ENCODE measurements at places on chromosomes 16 and 17. TPM values are rescaled to one million over a fixed set of nuclear protein-coding genes. Genes with fewer than 3 reads are reported as not detected.

DNA sequence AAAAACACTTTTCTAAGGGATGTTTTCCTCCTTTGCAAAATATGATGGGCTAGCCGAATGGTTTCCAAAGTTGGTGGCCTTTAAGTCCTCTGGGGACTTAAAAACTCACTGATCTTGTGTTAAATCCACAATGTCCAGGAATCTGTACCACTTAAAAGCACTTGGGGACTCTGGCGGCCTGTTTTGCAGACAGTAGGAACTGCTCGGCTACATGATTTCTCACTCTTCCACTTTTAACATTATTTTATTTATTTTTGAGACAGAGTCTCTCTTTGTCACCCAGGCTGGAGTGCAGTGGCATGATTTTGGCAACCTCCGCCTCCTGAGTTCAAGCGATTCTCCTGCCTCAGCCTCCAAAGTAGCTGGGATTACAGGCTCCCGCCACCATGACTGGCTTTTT, 9.1 kb upstream of the MSI2 start:
- DNase-seq: no peak

GRCh38 chr16:450785-451512, 25.5 kb downstream of the RAB11FIP3 start:
- DNase-seq: no peak

DNA sequence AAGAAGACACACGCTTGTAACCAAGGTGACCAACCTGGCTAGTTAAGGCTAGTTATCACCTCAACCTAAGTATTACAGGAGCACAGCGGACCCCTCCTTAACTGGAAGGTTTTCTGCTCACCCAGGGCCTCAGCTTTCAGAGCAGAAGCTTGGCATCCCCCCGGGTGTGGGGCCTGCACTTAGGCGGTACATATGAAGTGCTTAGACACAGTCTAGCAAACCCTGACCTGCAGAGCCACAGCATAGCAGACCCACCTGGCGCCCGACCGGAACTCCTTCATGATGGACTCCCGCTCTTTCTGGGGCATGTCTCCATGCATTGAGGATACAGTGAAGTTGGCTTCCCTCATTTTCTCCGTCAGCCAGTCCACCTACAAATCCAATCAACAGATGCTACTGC, 9.8 kb downstream of the EIF4A3 start:
- DNase-seq: no peak

DNA sequence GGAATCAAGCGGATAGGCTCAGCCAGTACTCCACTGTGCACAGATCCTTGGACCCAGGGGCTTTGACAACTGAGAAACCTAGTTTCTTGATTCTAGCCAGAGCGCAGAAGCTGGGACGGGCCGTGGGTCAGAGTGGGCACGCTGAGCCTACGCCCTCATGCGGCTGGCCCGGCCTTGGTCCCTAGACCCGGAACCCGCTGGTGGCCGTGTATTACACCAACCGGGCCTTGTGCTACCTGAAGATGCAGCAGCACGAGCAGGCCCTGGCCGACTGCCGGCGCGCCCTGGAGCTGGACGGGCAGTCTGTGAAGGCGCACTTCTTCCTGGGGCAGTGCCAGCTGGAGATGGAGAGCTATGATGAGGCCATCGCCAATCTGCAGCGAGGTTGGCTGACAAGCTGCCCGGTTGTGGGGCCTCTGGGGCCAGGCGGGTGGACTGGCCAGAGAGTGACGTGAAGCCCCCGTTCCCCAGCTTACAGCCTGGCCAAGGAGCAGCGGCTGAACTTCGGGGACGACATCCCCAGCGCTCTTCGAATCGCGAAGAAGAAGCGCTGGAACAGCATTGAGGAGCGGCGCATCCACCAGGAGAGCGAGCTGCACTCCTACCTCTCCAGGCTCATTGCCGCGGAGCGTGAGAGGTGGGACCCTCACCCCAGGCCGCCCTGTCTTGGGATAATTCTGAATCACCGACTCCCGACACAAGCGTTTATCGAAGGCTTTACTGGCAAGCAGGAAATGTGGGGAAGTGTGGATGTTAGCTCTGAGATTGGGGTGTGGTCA, 946 bp downstream of the STUB1 start:
- no peak for DNase-seq

SLC2A4 gene
- total RNA-seq: 4.2 TPM

- no peak for DNase-seq
Measured at GRCh38 chr17:14270508-14270907, 30.4 kb upstream of the HS3ST3B1 start.

CDC42EP4 gene
- 76.9 TPM for total RNA-seq

KRTAP1-1 gene
- not detected for total RNA-seq

MT1E gene
- 258 TPM for total RNA-seq

DNA sequence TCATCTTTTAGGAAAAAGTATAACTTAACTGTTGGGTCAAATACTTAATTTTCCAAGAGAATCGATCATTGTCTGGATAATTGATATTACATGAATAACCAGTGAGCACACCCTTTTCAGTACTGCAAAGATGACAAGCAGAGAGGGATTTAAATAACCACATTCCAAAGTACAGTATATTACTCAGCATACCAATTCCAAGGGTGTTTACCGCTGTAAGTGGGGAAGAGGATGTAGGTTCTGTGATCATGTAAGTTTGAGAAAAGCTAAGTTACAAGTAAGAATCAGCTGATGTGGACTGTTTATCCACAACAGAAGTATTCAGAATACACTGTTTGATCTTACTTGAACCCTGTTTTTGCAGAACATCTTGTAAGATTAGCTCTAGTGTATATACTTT, 6.1 kb downstream of the GDE1 start:
- DNase-seq: no peak

DNA sequence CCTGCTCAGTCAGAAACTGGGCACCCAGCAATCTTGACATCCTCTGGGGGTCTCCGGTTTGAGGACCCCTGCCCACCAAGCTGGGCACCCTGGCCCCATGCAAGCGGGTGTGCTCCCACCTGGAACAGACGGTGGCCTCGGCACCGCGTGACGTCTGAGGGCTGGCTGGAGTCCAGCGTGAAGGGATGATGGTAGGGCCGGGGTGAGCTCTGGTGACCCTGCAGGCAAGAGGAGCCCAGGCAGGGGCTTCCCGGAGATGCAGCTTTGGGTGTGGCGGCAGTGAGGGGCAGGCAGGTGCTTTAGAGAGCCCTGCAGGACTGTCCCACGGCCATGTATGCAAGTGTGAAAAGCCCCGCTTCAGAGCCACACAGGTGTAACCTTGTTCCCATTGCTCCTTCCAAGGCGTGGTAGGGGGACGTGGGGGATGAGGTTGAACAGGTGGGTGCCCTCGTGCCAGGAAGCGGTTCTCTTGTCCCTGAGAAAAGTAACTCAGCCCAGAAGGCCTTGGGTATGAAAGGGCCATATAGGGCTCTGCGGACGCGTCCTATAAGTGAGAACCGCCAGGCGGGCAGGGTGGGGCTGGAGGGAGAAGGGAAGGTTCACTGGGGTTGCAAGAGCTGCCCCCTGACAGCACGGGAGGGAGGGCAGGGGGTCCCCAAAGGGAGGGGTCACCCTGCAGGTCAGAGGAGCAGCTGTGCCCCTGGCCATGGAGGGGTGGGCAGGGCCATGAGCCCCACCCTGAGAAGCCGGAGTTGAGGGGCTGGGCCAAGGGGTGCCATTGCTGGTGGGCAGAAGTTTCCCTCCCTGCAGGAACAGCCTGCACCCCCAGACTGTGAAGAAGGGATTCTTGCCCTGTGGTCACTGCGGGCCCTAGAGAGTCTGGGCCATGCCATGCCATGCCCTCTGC, 9.2 kb downstream of the RGS11 start:
- DNase-seq: peak; percentile 47

DNA sequence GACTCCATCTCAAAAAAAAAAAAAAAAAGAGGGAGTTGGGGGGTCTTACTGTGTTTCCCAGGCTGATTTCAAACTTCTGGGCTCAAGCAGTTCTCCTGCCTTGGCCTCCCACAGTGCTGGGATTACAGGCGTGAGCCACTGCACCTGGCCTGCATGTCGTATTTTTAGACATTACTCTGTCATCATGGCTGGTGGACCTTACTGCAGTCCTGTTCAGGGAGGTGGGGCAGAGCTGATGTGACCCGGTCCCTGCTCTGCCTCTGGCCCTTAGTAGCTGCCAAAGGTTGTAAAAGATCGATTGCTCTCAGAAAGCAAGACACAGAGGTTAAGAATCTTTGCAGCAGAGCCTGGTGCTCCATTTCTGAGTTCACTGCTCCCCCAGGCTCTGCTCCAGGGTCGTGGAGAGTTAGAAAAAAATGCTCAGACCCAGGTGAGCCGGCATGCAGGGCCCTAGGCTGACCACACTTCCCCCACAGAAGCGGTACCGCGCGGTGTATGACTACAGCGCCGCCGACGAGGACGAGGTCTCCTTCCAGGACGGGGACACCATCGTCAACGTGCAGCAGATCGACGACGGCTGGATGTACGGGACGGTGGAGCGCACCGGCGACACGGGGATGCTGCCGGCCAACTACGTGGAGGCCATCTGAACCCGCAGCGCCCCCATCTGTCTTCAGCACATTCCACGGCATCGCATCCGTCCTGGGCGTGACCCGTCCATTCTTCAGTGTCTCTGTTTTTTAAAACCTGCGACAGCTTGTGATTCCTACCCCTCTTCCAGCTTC, 7.1 kb upstream of the LASP1NB start:
- no peak for DNase-seq

- no peak for DNase-seq
Measured at GRCh38 chr17:78384479-78385175, 6.2 kb downstream of the PGS1 start.

AKAP1 gene
- 46.8 TPM for total RNA-seq

DNA sequence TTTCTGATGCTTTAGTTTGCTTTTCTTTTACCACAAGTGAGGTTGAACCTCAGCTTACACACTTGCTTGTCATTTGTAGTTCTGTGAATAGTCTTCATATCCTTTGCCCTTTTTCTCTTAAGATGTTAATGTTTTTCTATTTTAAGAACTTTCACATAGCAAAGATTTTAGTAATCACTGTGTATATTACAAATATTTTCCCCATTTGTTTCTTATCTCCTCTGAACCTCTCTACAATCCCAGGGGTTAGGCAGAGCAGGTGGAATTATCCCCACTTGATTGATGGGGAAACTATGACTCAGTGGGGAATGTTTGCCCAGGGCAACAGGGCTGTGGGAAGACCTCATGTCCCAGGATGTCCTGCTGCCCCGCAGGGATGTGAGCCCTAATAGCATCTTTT, 11.7 kb upstream of the MYH3 start:
- no peak for DNase-seq

DNA sequence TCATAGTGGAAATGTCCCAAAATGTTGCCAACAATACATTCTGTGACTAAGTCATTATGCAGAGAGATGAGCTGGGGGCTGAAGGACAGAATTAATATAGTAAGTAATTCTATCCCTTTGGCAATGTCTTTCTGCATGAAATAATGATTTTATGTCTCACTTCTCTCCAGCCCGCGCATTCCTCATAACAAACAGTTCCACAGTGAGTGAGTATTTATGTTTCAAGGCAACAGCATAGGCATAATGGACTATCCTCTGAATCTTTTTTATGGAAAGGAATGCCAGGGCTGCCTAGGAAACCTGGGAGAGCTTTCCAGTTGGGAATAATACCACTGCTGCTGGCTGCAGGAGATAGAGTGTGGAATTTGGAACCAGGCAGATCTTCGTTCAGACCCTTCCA, 477.7 kb downstream of the HS3ST4 start:
- DNase-seq: no peak

DNA sequence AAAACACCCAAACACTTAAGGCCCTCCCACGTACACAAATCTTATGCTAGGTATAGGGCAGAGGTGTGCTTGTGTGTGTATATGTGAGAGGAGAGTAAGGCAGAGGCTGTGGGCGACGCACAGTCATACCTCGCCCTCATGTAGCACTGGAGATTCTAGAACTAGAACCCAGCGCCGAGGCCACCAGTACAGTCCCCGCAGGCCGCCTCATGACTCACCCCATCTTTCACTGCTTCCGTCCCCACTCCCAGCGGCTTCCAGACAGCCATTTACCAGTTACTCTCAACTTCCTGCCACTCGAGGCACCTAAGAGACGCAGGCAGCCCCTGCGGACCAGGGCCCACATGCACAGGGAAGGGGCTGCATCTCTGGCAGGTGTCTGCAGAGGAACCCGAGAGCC, 23.2 kb upstream of the CYTH1 start:
- DNase-seq: no peak

SGCA gene
- total RNA-seq: 4.2 TPM

- DNase-seq: no peak
Measured at GRCh38 chr17:75751676-75752404, 13.2 kb downstream of the GALK1 start.

GRCh38 chr16:48907906-48908634, 298.1 kb upstream of the N4BP1 start:
- no peak for DNase-seq

GRCh38 chr17:33929181-33929724, 325.8 kb upstream of the CCL2 start:
- no peak for DNase-seq

VASN gene
- total RNA-seq: 82.7 TPM

GRCh38 chr17:2814481-2815341, 18.5 kb downstream of the RAP1GAP2 start:
- DNase-seq: no peak

DNA sequence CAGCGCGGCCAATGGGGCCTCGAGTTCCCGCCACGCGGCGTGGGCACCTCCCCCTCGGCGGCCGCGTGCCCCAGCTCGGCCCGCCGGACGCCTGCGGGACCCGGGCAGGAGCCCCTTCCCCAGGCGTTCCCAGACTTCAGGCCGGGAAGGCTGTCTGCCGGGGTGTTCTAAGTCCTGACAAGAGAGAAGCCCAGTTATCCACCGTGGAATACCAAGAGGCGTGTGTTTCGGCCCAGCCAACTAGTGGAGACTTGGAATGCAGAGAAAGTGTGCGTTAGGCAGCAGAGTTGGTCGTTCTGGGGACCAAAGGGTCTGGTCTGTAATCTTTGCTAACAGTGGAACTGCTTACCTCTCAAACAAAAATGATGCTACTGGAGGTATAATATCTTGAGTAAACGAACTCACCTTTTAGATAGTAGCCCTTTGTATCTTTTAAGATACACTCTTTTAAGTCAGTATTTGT, 251 bp upstream of the HSF5 start:
- DNase-seq: no peak

DNA sequence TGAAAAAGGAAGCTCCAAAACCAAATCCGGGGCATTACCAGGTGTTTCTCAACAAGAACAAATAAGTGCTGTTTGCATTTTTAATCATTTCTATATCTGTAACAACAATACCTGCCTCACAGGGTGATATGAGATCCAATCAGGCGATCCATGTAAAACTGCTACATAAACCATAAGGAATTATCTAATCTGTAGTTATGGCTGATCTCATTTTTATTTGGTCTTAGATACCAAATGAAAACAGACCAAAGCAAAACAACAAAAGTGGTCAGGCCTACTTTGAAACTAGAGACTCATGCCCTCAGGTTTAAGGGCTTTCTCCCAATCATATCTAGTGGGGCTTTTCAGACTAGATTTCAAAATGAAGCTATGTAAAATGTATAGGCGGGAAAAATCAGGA, 28.3 kb downstream of the XPO6 start:
- DNase-seq: no peak

GRCh38 chr17:2549392-2550211, 37.9 kb upstream of the METTL16 start:
- DNase-seq: no peak

DNA sequence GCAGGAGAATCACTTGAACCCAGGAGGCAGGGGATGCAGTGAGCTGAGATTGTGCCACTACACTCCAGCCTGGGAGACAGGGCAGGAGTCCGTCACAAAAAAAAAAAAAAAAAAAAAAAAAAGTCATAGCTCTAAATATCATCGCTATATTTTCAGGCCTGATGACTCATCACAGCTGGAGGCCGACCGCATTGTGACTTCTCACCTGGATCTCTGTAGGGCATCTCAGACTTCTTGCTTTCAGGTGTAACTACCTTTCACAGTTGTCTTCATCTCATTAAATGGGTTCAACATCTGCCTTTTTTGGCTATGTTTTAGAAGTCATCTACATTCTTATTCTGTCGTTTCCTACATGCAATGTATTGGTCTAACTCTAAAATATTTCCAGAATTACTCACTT, 353.1 kb upstream of the MON1B start:
- DNase-seq: no peak
